Epithelial cell of proximal tubule (primary cell): ENCODE measurements at places on chromosomes 3 and 15.

DNA sequence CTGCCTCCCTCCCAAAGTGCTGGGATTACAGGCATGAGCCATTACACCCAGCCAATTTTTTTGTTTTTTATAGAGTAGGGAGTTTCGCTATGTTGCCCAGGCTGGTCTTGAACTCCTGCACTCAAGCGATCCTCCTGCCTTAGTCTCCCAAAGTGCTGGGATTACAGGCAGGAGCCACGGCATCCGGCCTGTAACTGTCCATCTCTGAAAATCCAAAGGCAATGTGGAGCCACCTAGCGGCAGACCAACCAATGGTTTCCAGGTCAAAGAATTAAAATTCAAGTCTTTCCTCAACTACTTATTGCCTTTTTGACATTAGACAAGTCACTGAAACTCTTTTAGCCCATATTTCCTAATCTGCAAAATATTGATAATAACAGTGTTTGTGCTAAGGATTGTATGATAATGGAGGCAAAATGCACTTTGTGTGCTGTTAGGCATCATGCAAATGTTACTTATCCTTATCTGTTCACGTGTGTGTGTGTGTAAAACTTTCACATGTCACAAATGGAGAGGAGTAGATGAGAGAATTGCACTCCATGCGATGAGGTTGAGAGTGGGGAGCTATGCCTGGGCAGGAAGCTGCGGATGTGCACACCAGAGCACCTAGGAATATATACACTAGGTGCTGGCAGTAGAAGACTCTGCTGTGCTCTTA lies 48.7 kb downstream of the COL8A1 start:
- no peak for DNase-seq

DNA sequence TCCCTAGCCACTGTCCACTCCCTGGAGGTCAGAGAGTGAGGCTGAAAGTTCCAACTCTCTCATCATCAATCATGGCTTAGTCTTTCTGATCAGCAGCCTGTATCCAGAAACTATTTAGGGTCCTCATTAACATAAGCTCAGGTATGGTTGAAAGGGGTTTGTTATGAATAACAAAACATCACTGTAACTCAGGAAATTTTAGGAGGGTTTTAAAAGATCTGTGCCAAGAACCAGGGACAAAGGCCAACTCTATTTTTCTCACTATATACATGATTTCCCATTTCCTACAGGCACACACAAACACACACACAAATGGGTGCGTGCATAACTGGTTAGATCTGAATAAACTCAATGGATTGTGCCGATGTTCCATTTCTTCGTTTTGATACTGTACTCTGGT lies 23.6 kb downstream of the STOML1 start:
- no peak for DNase-seq

- peak; percentile 98 for DNase-seq
These were observed 17.6 kb downstream of the TKT start for GRCh38 chr3:53238051-53238850.

DNA sequence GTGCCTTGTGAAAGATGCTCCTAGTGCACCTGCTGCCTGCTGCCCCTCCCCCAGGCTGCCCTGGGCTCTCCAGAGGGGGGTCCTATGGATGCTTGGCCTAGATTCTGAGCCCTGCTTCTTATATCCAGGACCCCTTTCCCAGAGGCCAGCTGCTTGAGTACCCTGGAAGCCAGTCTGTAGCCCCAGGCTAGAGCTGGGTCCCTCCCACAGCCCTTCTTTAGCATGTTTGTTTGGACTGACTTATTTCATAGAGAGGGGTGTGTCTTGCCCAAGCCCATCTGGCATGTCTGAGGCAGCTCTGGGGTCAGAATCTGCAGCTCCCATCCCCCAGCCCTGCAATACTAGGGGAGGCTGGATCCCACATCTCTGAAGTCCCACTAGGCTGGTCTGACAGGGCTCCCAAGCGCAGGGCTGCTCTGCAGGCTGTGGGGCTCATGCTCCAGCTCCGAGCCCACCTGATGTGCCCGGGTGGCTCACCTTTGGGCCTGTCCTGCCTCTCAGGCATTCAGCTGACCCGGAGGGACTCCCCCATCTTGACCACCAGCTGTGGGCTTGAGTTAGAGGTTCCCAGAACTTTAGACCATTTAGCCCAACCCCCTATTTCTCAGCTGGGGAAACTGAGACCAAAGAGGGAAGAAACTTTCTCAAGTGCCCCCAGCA lies 3.1 kb downstream of the CHRNB4 start:
- DNase-seq = no peak

DNA sequence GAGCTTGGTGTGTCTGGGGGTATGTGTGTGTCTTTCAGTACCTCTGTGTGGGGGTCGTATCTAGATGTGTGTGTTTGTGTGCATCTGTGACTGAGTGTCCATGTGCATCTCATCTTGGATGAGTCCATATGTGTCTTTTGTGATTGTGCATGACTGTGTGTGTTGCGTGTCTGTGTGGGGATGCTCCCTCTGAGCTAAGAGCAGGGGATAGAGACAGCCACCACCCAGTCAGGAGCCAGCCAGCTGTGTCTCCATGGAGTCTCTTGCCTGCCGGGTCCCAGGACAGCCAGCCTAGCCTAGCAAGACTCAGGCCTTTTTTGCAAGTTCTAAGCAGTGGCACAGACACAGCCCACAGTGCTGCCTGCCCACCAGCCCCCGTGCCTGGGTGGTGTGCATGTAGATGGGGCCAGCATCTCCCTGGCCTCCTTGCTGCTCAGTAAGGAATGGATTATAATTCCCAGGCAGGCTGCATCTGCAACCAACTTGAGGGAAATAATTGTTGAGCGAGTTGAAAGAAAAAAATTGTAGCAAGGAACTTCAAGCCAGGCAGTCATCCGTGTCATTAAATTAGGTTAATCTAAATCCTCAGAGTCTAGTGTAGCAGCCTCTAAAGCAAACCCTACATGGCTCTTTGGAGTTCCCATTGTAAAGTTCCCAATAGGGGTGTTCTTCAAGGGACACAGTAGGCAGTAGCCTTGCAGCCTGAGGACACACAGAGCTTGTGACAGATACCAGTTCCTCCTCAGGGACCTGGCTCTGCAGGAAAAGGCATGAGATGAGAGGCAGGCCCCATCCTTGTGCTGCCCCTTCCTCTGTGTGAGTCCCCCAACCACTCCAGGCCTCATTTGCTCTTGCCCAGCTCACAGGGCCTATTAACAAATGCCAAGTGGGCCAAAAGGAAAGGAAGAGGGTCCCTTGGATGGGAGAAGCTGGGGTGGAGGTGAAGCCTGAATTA lies 35.9 kb upstream of the MRPS22 start:
- no peak for DNase-seq

- DNase-seq = no peak
These were observed 513.3 kb upstream of the CFAP20DC start for GRCh38 chr3:59563072-59563605.

GRCh38 chr3:49378249-49378895 lies 20.2 kb upstream of the GPX1 start:
- no peak for DNase-seq

DNA sequence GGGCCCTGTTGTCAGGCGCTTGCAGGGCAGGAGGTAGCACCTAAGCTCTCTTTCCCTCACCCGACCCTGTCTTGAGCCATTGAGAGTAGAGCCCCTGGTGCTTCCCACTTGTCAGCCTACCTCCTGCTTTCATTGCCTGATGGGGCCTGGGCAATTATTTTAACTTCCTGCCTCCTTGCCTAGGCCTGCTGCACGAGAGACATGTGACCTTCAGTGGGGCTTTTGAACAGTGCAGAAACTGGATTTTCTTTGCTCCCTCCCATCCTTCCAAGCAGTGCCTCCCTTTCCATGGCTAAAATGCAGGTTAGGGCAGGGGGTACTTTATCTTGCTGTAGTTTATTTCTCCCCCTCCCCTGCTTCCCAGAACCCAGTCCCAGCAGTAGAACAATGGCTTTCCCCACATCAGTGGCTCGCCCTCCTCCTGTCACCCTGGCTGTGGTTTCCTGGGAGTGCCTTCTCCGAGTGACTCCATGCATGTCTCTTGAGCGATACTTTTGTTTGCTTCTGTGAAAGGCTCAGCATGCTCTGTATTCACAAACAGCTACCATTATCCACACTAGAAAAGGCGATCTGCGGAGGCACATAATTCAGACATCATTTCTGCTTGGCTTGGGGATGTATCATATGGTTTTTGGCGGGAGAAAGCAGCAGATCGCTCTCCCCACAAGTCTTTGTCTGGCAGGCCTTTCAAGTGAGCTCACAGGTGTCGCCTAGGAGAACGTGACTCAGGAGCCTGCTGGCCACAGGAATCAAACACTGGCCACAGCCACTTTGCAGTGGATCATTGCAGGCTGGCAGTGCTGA lies 24.1 kb downstream of the PDIA5 start:
- DNase-seq = no peak
